ENCODE measurements at places on chromosomes 7 and 10.

DNA sequence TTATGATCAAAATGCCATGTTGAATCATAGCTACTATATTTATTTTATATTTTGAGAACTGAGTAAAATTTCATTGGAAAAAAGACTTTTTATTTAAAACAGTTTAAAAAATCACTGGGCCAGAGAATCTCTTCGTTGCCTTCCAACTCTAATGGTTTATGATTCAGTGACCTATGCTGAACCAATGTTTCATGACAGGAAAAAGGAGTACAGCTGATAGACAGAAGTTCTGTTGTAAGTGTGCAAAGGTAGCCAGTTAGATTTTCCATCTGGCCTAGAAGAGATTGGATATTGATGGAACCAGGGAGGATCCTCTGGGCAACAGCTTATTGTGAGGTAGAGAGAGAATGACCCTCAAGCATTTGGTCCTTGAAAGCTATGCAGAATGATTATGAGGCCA is 745.8 kb downstream of the SUGCT start:
- no peak for DNase-seq

DNA sequence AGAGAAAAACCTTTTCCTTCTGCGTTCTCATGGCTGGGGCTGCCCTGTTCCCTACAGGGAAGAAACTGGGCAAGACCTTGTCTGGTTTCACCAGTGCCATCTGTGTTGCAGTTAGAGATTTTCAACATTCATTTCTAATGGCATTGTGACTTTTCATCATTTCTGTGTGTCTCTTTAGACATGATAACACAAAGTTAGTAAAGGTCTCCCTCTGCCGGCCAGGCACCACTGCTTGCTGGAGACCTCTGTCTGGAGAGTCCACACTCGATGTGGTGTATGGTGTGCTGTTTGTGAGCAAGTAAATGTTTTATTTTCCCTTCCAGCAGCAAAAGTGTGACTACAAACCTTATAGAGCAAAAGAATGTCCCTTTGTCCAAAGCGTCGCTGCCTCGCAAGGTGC is 213.5 kb downstream of the PAXIP1 start:
- no peak for DNase-seq

- DNase-seq, result no peak
Measured at GRCh38 chr10:129455625-129456024, 11.4 kb upstream of the MGMT start.

DNA sequence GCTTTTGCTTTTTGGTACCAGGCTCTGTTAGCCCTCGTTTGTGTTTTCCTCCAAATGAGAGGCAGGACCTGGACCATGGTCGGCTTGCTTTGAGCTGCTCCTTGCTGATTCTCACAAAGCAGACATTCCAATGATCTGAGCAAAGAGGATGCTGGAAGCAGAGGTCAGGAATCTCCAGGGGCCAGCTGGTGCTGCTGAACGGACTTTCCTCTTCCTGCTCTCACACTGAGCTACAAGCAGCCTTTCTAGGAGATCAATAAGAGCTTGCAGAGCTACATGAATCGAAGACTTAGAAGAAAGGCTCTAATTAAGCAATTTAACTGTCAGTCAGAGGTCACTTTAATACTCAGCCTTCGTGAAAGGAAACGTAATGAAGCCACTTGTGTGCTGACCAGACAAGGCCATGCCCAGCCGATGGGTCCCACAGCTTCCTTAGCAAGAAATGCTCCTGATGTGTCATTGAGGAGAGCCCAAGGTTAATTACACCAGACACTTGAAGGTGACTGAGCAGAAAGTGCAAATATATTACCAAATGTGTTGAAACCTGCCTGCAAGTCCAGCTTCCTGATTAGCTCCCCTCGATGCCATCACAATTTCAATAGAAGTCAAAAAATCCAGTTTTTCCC is 151.3 kb upstream of the RSU1 start:
- no peak for DNase-seq

- DNase-seq, result no peak
Measured at GRCh38 chr10:43069211-43069515, 7.7 kb upstream of the RET start.

DNA sequence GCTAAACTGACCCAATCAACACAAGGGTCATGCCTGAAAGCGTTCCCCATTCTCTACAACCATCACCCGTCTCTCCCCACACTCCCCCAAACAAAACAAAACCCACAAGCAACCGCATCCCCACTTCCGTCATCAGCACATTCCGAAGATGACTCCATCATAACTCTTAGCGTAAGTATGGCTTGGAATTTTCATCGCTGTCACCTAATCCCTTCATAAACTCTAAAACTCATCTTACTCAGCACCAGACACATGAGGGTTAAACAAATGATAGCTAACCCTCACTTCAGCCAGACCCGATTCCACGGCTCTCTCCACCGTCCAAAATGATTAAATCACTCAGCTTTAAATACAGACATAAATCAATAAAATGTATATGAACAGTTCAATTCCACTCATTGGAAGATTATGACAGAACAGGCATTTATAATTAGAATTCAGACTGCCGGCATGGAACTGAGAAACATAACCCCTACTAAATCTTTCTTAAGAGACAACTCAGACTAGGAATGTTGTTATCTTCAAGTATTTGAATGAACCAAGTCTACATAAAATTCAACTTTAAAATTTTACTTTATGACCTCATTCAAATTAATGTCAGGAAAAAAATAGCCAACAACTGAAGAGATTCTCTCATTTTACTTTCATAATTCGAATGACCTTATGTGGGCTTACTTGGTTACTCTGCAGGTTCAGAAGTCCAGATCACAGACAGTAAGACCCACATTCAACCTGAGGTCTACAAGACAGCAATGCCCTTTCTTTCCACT is 215.9 kb downstream of the PARD3 start:
- no peak for DNase-seq

DNA sequence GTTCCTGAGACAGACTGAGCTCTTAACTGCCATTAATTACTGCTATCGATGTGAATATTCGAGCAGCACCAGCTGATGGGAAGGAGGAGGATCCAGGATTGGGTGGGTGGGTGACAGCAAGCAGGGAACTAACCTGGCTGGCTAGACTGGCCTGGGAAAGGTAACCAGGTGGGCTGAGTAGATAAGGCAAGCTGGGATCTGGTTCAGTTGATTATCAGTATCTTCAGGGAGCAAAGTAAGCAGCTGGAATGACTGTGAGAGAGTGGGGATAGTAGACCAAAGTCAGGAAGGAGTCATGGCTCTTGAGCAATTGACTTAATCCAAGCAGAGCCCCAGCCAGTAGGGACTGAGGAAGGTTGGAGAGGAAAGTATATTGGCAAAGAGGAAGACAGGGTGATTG is 46.9 kb upstream of the KMT2E start:
- no peak for DNase-seq

GRCh38 chr10:118108194-118109026 is 61.7 kb upstream of the RAB11FIP2 start:
- no peak for DNase-seq

DNA sequence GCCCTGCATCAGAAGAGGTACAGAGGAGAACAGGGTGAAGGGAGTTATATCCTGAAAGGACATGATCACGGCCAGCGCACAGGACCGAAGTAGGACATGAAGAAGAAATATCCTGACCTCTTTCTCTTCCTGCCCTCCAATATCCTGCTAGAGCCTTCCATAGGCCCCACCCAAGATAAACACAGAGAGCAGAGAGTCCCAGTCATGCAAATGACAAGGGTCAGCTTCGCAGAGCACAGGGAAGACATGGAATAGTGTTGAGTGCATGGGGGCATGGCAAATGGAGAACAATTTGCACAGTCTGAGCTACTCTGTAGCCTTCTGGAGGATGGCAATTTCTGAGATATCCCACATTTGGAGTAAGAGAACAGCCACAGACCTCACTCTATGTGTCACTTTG is 371.4 kb downstream of the GRM8 start:
- DNase-seq, result no peak

- DNase-seq, result no peak
Measured at GRCh38 chr7:138077809-138078208, 1.6 kb downstream of the AKR1D1 start.

DNA sequence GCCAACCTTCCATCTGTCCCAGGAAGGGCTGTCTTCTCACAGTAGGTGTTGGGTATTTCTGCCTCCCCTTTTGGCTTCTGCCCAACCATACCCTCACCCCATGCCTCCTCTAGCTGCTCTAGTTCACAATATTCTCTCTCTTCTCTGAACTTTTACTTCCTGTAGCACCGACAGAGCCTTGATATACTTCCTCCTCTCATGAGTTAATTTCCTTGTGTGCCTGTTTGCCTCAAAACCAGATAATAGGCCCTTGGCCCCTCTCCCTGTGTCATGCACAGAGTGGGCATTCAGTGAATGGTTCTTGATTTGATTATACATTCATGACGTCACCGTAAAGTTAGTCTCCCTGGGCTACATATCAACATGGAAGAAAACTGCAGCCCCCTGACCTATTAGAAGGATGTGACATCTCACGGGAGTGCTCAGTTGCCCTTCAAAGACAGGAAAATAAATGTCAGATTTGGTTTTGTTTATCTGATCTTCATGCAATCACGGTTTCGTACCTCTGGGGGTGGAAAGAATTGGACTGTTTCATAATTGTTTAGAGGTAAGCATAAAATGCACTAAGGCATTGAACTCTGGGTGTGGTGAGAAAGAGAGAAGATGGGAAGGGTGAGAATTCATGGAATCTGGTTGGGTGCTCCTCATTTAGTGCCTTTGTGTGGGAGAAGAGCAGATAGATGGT is 127.7 kb downstream of the ITIH5 start:
- DNase-seq, result no peak

DNA sequence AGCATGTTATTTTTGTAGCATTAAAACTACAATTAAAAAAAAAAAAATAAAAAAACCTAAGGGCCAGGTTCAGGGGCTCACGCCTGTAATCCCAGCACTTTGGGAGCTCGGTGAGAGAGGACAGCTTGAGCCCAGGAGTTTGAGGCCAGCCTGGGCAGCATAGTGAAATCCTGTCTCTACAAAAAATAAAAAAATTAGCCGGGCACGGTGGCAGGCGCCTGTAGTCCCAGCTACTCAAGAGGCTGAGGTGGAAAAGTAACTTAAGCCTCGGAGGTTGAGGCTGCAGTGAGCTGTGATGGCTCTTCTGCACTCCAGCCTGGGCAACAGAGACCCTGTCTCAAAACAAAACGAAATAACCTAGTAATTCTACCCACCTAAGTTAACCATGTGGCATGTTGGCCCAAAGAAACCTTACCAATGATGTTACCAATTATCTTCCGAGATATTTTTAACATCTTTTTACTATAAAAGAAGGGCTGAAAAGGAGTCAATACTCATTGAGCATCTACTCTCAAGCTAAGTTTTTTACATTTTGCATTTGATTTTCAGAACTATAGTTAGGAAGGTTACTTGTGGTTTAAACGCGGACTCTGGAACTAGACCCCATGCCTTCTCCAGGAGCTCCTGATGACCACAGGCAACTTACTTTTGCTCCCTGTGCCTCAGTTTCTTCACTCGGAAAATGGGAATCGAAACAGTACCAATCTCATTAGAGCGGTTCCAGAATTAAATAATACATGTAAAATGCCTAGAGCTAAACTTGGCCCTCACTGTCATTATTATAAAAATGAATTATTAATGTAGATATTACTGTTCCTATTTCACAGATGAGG is 1.4 kb downstream of the ITGB1 start:
- DNase-seq, result no peak

DNA sequence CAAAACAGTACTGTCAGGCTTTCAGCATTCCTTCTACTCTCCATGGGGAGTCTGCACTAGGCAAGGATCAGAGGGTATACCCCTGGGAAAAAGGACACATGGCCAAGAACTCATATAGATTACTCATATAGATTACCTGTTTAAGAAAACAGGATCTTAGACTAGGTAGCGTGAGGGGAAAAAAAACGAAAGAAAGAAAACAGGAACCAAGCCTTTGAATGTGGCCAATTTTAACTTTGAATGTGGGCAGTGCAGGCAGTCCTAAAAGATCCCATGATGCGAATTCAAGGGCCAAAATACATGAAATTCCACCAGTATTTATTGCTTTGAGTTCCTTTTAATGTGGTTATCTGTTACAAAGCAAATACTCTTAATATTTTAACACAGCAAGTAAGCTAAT is 108.6 kb upstream of the TAC1 start:
- no peak for DNase-seq

DNA sequence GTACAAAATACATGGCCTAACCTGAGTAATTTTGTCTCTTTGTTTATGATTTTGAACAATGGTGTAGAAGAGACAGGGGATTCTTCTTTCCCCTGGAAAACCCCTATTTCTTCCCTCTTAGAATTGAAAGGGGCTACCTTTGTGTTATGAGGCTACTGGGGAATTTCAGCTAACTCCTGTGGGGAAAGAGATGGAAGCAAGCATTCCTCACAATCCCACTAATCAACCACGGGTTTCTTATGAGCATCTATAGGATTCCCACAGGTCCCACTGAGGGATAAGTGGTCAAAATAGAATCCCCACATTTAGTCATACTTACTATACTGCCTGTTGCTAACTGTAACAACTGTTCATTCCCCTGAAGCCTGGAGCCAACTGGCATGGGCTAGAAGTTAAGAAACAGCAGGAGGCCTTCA is 32.2 kb upstream of the ITGB8 start:
- no peak for DNase-seq

- no peak for DNase-seq
Measured at GRCh38 chr10:51007781-51008180, 66.5 kb upstream of the PRKG1 start.

- DNase-seq, result no peak
Measured at GRCh38 chr10:75818552-75818951, 387.1 kb downstream of the LRMDA start.

GRCh38 chr10:14681802-14682201 is 92.9 kb downstream of the FAM107B start:
- no peak for DNase-seq

- no peak for DNase-seq
Measured at GRCh38 chr10:104267721-104268404, 1.1 kb upstream of the GSTO2 start.

- DNase-seq, result no peak
Measured at GRCh38 chr10:79320820-79321493, 26.3 kb upstream of the PPIF start.

GRCh38 chr7:159167139-159167538 is 22.5 kb upstream of the VIPR2 start:
- no peak for DNase-seq

DNA sequence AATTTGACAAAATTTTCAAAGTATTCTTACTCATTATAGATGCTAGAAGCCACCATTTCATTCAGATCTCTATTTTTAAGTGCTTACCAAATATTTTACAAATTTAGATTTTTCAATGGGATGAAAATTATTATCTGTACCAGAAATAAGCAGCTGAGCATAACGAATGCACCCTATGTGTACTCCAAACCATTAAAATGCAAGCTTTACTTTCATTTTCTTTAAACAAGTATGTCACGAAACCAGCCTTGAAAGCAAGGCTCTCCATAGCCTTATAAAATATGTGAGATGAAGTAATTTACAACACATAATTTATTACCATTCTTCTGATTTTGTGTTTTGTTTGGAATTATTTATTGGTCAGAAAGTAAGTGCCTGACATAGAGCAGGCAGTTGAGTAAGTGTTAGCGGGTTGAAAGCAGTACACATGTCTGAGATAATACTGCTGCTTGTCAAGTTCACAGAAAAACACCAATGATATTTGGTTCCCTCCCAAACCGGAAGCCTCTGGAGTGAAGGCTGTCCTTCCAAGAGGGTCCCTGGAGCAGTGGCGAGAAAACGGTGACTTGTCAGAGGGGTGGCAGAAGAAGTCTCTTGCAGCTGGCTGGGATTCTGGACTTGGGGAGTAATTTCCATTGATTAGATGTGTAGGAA is 322.7 kb upstream of the PFKP start:
- DNase-seq, result no peak
